Heart left ventricle (tissue), 16 donors: ENCODE measurements at places on chromosomes 5 and 9. TPM values are rescaled to one million over a fixed set of nuclear protein-coding genes. Genes with fewer than 3 reads are reported as not detected.

DNA sequence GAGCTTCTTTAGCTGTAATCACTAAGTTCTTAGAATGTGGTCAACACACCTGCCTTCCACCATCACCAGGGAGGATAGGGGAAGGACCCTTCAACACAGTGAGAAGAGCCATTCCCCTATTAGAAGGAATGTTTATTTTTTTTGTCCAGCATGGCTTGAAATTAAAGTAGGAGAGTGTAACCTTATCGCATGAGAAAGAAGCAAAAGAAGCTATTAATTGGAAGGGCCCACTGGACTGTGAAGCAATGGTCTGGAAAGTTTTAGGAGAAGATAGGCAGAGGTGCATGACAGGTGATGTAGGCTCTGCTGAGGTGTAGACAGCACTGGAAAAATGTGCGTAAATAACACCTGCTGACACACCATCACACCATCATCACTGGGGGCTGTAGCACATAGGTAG lies 1526.0 kb downstream of the MAT2B start:
- H3K4me3 ChIP-seq, result no peak overlapping the region
- no peak for DNase-seq
- no peak overlapping the region for H3K27ac ChIP-seq
- H3K27me3 ChIP-seq, result no peaks in the 10 kb centered on the region
- H3K4me1 ChIP-seq, result no peaks in the 10 kb centered on the region
- no peaks in the 10 kb centered on the region for H3K36me3 ChIP-seq

- no peak for DNase-seq
- no peaks in the 10 kb centered on the region for H3K4me1 ChIP-seq
- H3K4me3 ChIP-seq, result no peak overlapping the region
- no peaks in the 10 kb centered on the region for H3K27me3 ChIP-seq
- H3K36me3 ChIP-seq, result no peaks in the 10 kb centered on the region
Measured at GRCh38 chr5:114858665-114859437, 310.9 kb downstream of the TRIM36 start.

GRCh38 chr9:17757816-17758215 lies 178.9 kb downstream of the SH3GL2 start:
- no peak for DNase-seq
- no peaks in the 10 kb centered on the region for H3K4me1 ChIP-seq
- no peak overlapping the region for H3K27ac ChIP-seq
- H3K4me3 ChIP-seq, result no peak overlapping the region

- no peaks in the 10 kb centered on the region for H3K27me3 ChIP-seq
- H3K36me3 ChIP-seq, result no peaks in the 10 kb centered on the region
- no peaks in the 10 kb centered on the region for H3K4me1 ChIP-seq
- H3K4me3 ChIP-seq, result no peak overlapping the region
- H3K27ac ChIP-seq, result no peak overlapping the region
Measured at GRCh38 chr9:134850611-134851010, 30.0 kb upstream of the FCN2 start.

DNA sequence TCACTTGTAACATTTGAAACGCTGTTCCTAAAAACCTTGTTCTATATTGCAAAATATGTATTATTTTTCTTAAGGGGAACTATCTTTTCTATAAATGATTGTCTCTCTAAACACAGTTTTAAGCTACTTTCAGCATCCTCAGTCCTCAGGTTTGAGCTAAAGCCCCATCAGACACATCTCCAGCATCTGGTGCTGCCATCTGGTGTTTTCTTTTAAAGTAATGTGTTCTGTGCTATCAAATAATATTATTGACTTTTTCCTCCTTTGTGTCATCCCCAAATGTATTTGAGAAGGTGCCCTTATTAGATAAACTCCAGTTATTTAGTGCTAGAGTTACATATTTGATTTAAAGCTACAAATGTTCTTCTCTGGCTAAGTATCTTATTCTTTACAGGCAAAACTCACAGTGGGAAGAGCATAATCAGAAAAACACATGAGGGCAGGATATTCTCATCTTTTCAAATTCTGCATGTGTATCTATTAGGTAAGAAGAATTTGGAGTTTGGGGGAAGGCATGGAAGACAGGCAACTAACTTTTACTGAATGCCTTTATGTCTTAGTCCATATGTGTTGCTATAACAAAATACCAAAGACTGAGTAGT lies 27.5 kb downstream of the ZNF474 start:
- no peaks in the 10 kb centered on the region for H3K4me1 ChIP-seq
- H3K27me3 ChIP-seq, result no peaks in the 10 kb centered on the region
- no peak overlapping the region for H3K4me3 ChIP-seq
- no peak overlapping the region for H3K27ac ChIP-seq
- DNase-seq, result no peak

- no peak overlapping the region for H3K27ac ChIP-seq
- no peak overlapping the region for H3K4me3 ChIP-seq
- no peak for DNase-seq
- H3K27me3 ChIP-seq, result no peaks in the 10 kb centered on the region
- H3K4me1 ChIP-seq, result no peaks in the 10 kb centered on the region
Measured at GRCh38 chr5:44952376-44952775, 143.6 kb downstream of the MRPS30 start.

CDC20B gene
- polyA plus RNA-seq, result not detected

EIF4E1B gene
- not detected for polyA plus RNA-seq

TNFSF15 gene
- not detected for polyA plus RNA-seq

DNA sequence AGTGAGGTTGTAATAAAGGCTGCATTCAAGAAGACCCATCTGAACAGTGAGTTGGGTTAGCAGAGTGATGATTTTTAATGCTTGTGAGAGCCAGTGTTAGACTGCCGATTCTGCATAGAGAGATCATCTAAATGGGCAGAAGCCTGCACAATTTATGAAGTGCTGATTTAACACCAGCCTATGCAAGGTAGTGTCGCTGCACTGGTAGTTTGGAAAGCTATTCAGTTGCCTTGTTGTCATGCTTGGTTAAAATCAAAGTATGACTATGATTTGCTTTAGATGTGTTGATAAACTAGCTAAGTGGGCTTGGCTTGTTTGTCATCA lies 379 bp upstream of the LRRTM2 start:
- no peak overlapping the region for H3K4me3 ChIP-seq
- no peaks in the 10 kb centered on the region for H3K36me3 ChIP-seq
- H3K27me3 ChIP-seq, result no peaks in the 10 kb centered on the region
- no peak for DNase-seq
- H3K27ac ChIP-seq, result no peak overlapping the region

TMEM252 gene
- not detected for polyA plus RNA-seq

- H3K27ac ChIP-seq, result no peak overlapping the region
- DNase-seq, result no peak
- H3K4me1 ChIP-seq, result no peaks in the 10 kb centered on the region
Measured at GRCh38 chr5:38373743-38374142, 115.4 kb downstream of the EGFLAM start.

DNA sequence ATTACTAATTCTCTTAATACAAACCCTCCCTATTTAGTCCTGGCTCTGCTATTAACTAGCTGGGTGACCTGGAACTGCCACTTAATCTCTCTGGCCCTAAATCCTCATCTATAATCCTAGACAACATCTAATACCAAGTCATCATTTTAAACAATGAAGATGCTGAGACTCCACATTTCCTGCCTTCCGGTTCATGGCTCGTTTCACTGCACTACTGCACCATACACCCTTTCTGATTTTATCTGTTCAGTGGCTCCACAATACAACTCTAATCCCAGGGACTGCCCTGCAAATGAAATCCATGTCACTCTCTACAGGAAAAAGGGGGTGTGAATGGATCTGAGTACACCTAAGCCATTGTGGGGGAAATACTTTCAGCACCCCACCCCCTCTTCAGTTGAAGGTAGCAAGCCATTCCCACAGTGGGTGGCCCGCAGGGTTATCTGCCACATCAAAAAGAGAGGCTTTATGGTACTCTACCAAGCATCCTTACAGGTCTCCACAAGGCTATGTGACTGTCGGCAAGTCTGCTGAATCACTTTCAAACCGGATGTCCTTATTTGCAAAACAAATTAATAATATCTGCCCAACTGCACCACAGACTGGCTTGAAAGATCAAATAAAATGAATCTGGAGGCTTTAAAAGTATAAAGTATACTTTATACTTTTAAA lies 89.5 kb downstream of the EPB41L4A start:
- peaks cover 20% of the 10 kb centered on the region for H3K4me1 ChIP-seq
- no peak overlapping the region for H3K4me3 ChIP-seq
- no peaks in the 10 kb centered on the region for H3K36me3 ChIP-seq
- H3K27ac ChIP-seq, result no peak overlapping the region

MELK gene
- not detected for polyA plus RNA-seq

DNA sequence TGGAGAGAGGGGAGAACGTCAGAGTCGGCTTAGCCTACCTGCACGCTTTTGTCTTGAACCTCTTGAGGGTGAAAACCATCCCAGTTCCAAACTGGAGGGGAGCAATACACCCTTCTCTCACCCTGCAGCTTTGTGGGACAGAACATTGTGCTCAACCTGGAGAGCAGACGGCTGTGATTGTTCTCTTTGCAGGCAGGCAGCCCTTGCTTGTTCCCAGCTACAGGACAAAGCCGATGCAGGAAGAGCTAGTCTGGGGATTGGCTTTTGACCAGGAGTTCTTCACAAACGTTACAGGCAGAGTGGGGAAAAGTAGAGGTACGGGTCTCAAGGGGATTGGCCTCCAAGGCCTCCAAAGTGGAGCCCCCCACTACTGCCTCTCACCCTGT lies 33.9 kb upstream of the ARHGAP26 start:
- no peak overlapping the region for H3K27ac ChIP-seq
- H3K27me3 ChIP-seq, result no peaks in the 10 kb centered on the region
- no peak overlapping the region for H3K4me3 ChIP-seq
- no peaks in the 10 kb centered on the region for H3K36me3 ChIP-seq
- DNase-seq, result no peak
- H3K4me1 ChIP-seq, result peaks cover 25% of the 10 kb centered on the region

- no peak overlapping the region for H3K4me3 ChIP-seq
- no peaks in the 10 kb centered on the region for H3K36me3 ChIP-seq
- H3K27ac ChIP-seq, result no peak overlapping the region
- no peak for DNase-seq
Measured at GRCh38 chr9:91044354-91044753, 242.7 kb downstream of the SYK start.

PCA3 gene
- not detected for polyA plus RNA-seq

DNA sequence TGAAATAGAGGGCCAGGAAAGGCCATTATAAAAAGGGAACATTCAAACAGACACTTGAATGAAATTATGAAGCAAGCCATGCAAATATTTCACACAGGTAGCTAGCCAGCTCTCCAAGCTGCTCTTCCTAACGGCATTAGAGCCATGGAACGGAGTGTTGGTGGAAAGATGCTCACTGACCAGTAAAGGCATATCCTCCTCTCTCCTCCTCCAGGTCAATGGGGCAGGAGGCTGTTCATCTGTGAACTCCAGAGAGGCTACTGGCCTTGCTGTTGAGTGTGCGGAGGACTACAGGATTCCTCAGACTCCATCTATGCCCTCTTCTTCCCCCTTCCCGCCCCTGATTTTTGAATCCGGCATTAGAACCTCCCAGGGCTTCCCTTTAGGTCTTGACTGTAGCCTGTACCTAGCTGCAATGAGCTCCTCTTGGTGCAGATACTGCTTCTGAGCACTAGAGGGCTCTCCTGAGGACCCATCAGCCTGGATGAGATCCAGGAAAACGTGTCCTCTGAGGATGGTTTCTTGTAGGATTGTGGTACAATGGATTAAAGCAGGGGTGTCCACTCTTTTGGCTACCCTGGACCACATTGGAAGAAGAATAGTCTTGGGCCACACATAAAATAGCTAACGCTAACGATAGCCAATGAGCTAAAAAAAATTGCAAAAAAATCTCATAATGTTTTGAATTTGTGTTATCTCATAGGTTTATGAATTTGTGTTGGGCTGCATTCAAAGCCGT lies 162.2 kb downstream of the SREK1 start:
- H3K27ac ChIP-seq, result no peak overlapping the region
- peak; percentile 57 for DNase-seq
- H3K4me3 ChIP-seq, result no peak overlapping the region
- H3K4me1 ChIP-seq, result peaks cover 26% of the 10 kb centered on the region
- H3K36me3 ChIP-seq, result no peaks in the 10 kb centered on the region

LRRC19 gene
- polyA plus RNA-seq, result not detected

GRCh38 chr9:98998441-98999151 lies 54.9 kb downstream of the COL15A1 start:
- peak; percentile 92 for DNase-seq
- no peak overlapping the region for H3K4me3 ChIP-seq
- no peaks in the 10 kb centered on the region for H3K27me3 ChIP-seq
- peaks cover 72% of the 10 kb centered on the region for H3K4me1 ChIP-seq
- peaks cover 12% of the 10 kb centered on the region for H3K36me3 ChIP-seq
- H3K27ac ChIP-seq, result peak overlapping the region; percentile 62

GRCh38 chr9:101421653-101422065 lies 13.9 kb downstream of the ALDOB start:
- H3K4me1 ChIP-seq, result peaks cover 13% of the 10 kb centered on the region
- peaks cover 3% of the 10 kb centered on the region for H3K36me3 ChIP-seq
- no peaks in the 10 kb centered on the region for H3K27me3 ChIP-seq
- no peak overlapping the region for H3K4me3 ChIP-seq

DNA sequence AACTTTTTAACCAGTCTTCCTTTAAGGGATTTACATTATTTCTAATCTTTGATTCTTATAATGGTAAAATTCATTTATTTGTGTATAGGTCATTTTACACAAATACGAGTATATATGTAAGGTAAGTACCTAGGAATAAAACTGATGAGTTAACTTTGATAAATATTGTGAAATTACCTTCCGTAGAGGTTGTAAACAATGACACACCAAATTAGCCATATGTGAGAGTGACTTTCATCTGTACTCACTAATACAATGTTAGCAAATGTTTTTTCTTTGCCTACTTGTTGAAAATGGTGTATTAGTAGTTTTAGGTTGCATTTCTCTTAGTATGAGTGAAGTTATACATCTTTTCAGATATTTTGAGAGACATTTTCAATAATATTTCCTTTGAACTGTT lies 42.6 kb upstream of the TSLP start:
- H3K4me1 ChIP-seq, result no peaks in the 10 kb centered on the region
- DNase-seq, result no peak
- no peak overlapping the region for H3K4me3 ChIP-seq
- H3K27ac ChIP-seq, result no peak overlapping the region
